ENCODE measurements at places on chromosomes 7 and 10.

DNA sequence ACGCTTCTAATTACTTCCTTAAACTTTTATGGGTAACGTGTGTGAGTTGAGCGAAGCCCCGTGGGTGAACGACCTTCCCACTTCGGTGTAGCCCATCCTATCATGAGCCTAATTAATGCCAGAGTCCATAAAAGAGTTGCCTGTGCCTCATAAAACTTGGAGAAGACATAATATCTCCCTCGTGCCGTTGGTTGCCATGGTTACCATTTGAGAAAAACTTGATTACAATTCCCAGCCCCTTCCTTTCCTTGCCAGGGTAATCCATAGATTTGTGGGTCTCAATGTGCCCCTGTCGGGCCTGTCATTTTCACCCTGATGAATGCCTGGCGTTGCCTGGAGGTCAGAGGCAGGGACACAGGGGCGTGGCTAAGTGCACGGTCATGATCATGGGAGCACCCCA is 127.1 kb downstream of the GLRX3 start:
- DNase-seq: no peak

DNA sequence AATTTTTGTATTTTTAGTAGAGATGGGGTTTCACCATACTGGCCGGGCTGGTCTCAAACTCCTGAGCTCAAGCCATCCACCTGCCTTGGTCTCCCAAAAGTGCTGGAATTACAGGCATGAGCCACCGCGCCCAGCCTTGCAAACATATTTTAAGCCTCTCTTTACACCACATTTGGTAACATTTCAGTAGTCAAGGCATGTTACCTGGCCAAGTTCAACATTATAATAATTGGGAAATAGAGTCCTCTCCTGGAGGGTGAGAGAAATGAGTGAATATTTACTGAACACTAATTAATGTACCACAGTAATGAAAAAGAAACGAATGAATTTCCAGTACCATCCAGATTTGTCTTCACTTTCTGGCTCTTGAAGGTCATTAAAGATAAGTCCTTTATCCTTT is 10.0 kb upstream of the CNOT4 start:
- no peak for DNase-seq

- DNase-seq: no peak
These were observed 438.9 kb downstream of the RPS24 start for GRCh38 chr10:78472551-78472890.

GRCh38 chr7:87999261-87999660 is 65.2 kb downstream of the ADAM22 start:
- DNase-seq: no peak

DNA sequence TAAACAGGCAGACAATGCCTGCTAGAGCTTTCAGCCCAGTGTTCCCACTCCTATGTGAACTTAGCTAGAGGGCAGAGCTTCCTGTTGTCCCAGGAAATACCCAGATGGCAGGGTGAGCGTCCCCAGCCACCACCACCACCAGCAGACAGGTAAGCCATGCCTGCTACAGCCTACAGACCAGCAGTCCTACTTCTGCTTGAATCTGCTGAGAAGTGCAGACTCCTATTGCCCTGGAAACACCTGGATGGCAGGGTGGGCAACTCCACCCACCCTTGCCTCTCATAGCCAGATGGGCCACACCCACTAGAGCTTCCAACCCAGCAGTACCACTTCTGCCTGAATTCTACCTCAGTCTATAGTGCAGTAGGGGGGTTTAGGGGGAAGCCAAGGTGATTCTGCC is 64.4 kb downstream of the FBXL13 start:
- DNase-seq: no peak
